ENCODE measurements at places on chromosomes 7 and 10.

DNA sequence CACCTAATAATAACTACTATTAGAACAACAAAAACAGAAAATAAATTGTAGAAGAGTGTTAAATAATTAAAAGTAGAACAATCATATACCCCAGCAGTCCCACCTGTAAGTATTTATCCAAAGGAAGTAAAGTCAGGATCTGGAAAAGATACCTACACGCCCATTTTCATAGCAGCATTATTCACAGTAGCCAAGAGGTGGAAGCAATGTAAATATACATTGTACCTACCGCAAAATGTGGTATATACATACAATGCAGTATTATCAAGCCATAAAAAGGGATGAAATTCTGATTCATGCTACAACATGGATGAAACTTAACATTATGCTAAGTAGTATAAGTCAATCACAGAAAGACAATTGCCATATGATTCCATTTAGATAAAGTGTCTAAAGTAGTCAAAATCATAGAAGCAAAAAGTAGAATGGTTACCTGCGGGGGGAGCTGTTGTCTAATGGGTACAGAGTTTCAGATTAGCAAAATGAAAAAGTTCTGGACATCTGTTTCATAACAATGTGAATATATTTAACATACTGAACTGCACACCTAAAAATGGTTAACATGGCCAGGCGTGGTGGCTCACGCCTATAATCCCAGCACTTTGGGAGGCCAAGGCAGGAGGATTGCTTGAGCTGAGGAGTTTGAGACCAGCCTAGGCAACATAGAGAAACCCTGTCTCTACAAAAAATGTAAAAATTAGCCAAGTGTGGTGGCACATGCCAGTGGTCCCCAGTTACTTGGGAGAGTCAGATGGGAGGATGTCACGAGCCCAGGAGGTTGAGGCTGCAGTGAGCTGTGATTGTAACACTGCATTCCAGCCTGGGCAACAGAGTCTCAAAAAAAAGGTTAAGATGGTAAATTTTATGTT, 6.0 kb upstream of the TMED4 start:
- peak; percentile 53 for DNase-seq

GRCh38 chr10:20771051-20771450, 126.1 kb downstream of the NEBL start:
- no peak for DNase-seq

GRCh38 chr7:42226354-42226941, 10.6 kb downstream of the GLI3 start:
- DNase-seq: no peak

DNA sequence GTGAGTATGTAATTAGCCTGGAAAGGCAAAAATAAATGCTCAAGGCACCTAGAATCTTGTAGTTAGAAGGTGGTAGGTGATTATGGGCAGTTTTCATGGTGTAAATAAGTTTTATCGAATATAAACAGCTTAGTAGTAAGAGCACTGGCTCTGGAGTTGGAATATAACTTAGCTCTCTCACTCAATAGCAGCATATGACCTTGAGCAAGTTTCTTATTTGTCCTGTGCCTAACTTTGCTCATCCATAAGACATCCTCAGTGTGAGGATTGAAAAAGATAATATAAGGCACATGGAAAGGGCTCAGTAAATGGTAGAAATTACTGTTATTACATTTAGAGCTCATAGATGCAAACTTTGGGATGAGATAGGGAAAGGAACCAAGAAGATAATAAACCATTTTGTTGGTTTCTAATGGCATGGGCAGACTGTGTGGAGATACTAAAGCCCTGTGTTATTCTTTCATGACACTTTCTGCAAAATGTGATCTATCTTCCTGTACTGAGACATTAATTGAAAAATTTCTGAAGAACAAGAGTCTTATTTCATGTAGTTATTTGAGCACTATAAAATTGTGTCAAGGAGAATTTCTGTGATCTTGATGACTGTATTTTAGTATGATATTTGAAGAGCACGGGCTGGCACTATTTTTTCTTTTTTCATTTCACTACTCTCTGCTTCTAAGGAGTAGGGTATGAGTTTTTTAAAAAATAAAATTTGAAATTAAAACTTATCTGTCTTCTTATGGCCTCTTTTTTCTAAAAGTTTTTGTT, 3.1 kb downstream of the SLK start:
- no peak for DNase-seq

- DNase-seq: no peak
Observed at GRCh38 chr10:90769946-90770841, 87.6 kb downstream of the HTR7 start.

GRCh38 chr10:27512548-27512947, 8.4 kb downstream of the RAB18 start:
- DNase-seq: no peak

GRCh38 chr7:149154056-149154455, 6.8 kb downstream of the ZNF398 start:
- DNase-seq: no peak

GRCh38 chr10:20598590-20598989, 298.5 kb downstream of the NEBL start:
- DNase-seq: no peak

DNA sequence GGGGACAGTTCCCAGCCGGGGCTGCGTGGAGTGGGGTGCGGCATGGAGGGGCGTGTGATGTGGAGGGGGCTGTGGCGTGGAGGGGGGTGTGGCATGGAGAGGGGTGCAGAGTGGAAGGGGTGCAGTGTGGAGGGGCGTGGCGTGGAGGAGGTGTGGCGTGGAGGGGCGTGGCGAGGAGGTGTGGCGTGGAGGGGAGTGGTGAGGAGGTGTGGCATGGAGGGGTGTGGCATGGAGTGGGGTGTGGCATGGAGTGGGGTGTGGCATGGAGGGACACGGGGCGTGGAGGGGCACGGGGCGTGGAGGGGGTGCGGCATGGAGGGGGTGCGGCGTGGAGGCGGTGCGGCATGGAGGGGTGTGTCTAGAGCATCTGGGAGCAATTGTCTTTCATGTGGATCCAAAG, 33.6 kb downstream of the NKX6-2 start:
- DNase-seq: no peak

- DNase-seq: no peak
Observed at GRCh38 chr7:112140600-112140999, 65.6 kb downstream of the DOCK4 start.

GRCh38 chr7:41925946-41926345, 223.1 kb upstream of the INHBA start:
- DNase-seq: no peak

GRCh38 chr10:30127120-30127541, 67.7 kb upstream of the JCAD start:
- no peak for DNase-seq

- no peak for DNase-seq
Observed at GRCh38 chr10:47295411-47295810, 4.6 kb upstream of the GDF10 start.

GRCh38 chr7:147607157-147607800, 983.3 kb upstream of the C7orf33 start:
- no peak for DNase-seq

- no peak for DNase-seq
Observed at GRCh38 chr10:130099344-130099743, 11.3 kb downstream of the C10orf143 start.

DNA sequence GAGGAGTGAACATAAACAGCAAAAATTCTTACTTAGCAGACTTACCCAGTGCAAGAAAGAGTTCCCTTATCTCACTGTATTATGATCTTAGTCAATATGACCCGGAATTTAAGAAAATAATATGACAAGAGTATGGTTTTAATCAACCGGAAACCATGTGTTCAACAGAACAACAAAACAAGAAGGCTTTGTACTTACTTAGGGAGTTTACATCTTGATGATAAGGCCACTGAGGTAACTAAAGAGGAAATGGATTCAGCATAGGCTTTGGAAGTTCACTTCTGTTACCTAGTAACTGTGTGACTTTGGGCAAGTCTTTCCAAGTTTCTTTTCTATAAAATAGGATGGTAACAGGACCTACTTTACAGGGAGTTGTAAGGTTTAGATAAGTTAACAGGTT, 7.4 kb upstream of the FAS start:
- DNase-seq: no peak

Measured in central memory CD4-positive, alpha-beta T cell (primary cell).